ENCODE measurements at places on chromosomes 5 and 9.

DNA sequence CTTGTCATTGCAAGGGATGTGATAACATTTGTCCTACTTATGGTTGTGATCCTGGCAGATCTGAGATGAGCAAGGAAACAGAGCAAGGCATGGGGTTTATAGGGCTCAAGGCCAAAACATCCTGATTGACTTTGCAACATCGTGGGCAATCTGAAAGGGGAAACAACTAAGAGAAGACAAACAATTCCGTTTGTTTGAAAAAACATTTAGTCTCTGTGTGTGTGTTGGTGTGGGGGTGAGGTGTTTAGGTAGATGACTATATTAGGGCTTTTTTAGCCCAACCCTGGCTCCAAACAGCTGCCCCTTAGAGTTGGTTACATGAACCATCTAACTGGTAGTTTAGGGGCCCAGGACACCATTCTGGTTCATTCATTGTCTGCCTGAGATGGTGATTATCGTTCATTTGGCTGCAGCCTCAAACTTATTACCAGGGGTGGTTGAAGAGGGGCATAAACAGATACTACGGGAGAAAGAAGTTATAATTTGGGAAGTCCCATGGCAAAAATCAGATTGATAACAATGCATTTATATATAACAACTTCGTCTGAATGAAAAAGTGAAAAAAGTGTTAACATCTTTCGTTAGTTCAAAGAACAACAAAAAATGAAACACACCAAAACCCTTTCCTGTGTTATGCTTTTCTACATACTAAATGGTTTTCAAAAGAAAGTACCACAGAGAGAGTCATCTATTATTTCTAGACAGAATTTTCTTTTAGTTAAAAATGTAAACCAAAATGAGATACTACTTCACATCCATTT, 5.7 kb downstream of the FYB1 start:
- no peak for DNase-seq

GRCh38 chr5:138626333-138626944, 51.2 kb upstream of the HSPA9 start:
- DNase-seq = no peak

- peak; percentile 70 for DNase-seq
Measured at GRCh38 chr9:4366591-4367330, 66.9 kb upstream of the GLIS3 start.

DNA sequence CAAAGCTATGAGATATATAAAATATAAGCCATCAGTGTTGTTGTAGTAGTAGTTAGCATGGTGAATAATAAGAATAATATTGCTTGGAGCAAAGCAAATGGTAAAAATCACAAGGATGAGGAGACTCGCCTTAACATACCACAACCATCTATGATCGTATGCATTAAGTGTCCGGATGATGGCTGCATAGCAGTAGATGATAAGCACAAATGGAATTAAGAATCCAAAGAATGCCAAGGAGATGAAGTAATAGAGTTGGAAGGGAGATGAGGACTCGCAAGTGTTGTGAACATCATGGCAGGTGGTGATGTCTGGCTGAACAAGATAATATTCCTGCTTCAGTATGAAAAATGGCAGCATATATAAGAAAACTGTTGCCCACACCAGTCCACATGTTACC, 5.5 kb downstream of the F2RL2 start:
- DNase-seq = no peak

DNA sequence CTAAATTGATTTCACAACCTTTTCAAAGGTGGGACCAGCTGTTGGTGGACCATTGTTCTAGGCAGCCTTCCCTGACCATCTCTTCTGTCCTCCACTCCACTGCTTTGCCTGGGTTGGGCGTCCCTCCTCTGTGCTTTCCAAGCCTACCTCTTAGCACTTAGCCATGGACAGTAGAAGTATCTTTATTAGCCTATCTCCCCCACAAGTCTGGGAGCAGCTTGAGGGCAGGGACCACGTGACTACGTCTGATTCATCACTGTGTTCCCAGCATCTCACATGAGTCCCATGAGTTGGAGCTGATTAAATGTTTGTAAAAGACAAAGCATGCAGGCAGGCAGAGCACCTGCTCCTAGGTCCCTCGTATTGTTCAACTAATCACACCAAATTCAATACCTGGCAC, 20.9 kb downstream of the MORN5 start:
- DNase-seq = peak; percentile 55

DNA sequence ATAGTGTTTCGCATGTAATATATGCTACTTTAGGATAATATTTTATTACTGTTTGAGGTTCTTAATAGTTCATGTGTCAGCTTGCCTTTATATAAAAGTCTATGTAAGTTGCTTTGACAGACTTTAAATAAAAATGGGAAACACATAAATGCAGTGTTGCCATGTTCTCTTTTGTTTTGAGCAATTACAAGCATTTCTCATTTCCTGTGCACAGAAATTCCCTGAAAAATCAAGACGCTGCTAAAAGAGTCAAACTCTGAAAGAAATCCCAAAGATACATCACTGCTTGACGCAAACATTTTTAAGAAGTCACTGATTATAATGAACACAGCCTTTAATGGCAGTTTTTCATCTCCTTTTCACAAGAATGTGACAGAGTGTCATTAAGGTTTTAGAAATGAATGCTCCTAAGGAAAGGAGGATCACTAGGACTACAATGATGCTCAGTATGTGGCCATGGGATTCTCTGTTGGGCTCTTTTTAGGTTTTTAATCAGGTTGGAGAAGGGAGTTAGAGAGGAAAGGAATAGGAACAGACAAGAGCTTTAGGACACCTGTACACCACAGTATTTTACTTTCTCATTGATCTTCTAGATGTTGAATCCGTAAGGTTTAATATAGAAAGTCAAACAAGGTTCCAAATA, 29.4 kb downstream of the ZCCHC7 start:
- no peak for DNase-seq

- no peak for DNase-seq
Measured at GRCh38 chr5:101067429-101067828, 164.3 kb upstream of the ST8SIA4 start.

- no peak for DNase-seq
Measured at GRCh38 chr5:54080831-54081230, 229.5 kb downstream of the ARL15 start.

DNA sequence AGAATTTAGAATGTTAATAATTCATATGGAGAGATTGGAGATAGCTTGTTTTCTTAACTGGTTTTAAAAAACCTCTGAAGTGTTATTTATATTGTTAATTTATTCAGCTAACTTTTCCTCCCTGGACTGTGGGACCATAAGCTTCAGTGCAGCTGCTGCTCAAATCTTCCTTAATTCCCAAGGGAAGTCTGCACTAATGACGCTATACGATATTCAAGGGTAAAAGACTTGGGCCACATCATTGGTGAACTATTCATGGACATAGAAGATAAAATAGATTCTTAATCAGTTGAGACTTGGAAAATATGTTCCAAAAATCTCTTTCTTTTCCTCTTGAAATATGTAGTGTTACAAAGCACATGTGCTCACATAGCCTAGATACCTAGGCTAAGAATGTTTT, 31.1 kb upstream of the GAS1 start:
- peak; percentile 93 for DNase-seq

DNA sequence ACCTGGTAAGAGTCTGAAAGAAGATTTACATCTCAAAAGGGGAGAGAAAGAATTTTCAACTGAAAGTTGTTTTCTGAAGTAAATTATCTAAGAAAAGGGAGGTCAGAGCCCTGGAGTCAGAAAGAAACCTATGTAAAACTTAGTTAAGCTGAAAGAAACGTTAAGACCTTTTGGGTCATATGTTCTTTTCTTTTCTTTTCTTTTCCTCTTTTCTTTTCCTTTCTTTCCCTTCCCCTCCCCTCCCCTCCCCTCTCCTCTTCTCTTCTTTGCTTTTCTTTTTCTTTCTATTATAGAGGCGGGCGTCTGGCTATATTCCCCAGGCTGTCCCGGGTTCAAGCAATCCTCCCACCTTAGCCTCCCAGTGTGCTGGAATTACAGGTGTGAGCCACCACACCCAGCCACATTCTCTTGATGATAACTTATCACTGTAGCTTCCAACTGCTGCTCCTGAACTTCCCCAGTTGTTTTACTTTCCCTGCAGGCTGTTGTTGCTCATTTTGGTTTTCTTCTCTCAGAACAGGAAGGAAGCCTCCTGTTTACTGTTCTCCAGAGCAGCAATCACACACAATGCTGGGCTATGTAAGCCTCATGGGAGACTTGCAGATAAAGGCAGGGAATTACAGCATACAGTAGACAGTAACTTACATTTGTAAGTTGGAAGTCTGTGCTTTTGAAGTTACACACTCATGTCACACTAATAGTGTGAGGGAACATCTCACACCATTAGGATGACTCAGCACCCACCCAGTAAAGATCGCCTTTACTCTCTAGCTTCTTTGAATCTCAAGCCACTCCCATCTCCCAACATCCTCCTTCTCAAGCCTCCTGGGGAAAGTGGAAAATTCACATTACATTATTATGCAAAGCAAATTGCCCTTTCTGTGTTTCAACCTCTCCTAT, 2216.6 kb upstream of the WWC1 start:
- no peak for DNase-seq

DNA sequence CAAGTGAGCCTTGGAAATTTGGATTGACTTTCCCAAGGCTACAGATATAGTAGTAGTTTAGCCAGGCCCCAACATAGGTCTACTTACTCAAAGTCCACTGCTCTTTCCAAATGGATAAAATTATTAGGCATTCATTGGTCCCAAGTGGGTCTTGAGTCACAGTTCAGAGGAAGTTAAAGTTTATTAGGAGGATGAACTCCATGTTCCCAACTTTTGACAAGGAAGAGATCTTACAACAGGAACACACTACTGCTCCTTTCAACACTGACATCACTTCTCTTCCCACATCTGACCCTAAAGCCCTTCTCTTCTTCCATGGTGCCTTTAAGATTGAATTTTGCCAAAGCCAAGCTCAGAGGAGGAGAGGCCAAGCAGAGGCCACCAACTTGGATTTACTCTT, 234.5 kb upstream of the TRIM32 start:
- DNase-seq = no peak

DNA sequence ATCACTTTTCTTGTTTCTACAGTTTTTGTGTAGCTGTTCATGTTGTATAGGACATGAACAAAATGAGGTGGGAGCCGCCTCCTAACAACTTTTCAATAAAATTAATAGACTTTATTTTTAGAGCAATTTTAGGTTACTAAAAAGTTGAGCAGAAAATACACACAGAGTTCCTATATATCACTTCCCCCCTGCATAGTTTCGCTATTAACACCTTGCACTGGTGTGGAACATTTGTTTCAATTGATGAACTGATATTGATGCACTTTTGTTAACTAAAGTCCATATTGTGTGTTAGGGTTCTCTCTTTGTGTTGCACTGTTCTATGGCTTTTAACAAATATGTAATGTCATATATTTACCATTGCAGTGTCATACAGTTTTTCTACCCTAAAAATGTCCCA, 47.8 kb upstream of the KCNN2 start:
- DNase-seq = no peak

GRCh38 chr9:95379630-95380029, 62.1 kb upstream of the FANCC start:
- no peak for DNase-seq

GRCh38 chr5:75037106-75037505, 15.3 kb downstream of the GCNT4 start:
- DNase-seq = no peak

GRCh38 chr5:95901676-95902627, 59.7 kb downstream of the ELL2 start:
- no peak for DNase-seq

DNA sequence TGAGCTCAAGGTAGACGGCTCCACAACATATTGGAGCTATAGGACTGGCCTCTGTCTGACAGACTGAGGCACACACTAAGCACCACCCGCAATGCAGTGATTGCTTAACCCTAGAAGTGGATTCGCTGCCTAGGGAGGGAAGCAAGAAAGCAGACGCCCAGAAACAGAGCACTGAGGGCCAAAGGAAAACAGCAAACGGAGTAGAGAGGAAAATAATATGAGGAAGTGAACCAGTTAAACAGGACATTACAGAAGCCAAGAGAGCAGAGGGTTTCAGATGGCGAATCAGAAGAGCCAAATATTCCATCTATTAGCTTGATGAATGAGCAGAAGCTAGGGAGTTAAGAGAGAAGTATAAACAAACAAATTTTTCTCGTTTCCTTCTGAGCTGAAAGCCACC, 139.2 kb upstream of the LHFPL2 start:
- DNase-seq = no peak

DNA sequence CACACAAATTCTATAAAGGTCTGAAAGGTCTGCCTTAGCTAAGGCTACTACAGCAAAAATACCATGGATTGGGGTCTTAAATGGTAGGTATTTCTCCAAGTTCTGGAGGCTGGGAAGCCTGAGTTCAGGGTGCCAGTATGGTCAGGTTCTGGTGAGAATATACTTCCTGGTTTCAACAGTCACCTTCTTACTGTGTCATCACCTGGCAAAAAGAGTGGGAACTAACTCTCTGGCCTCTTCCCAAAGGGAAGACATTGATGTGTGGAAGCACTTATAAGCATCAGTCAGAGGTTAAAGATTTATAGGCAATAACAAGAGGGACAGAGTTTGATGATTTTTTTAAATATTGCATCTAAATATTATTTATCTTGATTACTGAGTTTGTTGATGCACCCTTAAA, 53.0 kb downstream of the ZNF622 start:
- no peak for DNase-seq

Measured in SJCRH30 (cell line).